ENCODE measurements at places on chromosomes 5 and 9.
A peak's percentile ranks its signal among the peaks of the same experiment; 100 is the strongest.

DNA sequence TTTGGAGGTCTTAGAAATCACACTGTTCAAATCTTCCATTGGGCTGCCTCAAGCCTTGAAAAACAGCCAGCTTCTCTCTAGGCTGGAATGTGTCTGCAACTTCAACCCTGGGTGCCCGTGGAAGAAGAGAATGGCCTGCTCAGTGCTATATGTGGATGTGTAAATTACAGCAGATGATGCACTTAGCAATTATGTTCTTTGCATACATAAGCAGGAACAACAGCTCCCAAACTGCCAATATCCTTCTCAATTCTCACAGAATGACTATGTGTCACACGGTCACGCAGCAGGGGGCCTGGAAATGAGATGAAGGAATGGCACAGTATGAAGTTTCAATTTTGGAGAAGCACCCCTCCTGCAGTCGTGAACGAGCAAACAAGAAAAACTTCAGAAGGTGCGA lies 175.2 kb upstream of the SMARCA2 start:
- no peak for DNase-seq

GRCh38 chr9:112711050-112711689 lies 6.7 kb downstream of the INIP start:
- DNase-seq, result no peak

GRCh38 chr9:80649001-80649420 lies 1040.3 kb downstream of the TLE1 start:
- DNase-seq, result peak; percentile 21

- no peak for DNase-seq
Observed at GRCh38 chr5:72325566-72326305, 5.6 kb downstream of the PTCD2 start.

- DNase-seq, result no peak
Observed at GRCh38 chr9:92947268-92948037, at the start of gene FGD3. Gene FGD3 (plus strand): TSS chr9:92947523. CDS start chr9:92976257, 28,734 bp downstream.

DNA sequence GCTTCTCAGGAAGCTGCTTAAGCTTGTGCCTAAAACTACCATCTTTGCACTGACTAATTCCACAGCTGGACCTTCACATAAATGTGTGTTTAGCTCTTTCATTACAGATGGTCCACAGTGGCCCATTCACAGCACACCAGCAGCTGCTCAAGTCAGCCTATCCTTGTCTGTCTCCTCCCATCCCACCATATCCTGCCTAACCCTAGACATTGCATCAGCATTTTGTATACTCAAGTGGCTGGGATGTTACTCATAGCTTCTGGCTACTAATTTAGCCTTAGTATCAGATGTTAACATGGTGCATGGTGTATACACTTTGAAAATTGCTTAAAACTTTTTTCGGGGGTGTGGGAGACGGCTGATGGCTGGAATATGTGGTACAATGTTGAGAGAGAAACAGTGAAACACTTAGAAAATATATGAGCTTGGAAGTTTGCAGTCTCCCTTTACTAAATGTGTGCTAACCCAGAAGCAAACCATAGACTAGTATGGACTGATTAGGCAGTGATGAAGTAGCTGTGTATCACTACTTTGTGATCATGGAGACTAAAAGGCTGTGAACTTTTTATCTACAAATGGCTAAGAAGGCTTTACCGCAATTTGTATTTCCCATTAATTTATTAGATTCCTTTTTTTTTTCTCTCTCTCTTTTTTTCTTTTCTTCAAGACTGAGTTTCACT lies 83.1 kb downstream of the JMY start:
- no peak for DNase-seq

GRCh38 chr5:6543346-6543730 lies 89.5 kb downstream of the NSUN2 start:
- no peak for DNase-seq

GRCh38 chr5:6302684-6303083 lies 75.7 kb downstream of the MED10 start:
- DNase-seq, result no peak

- no peak for DNase-seq
Observed at GRCh38 chr5:134459491-134459890, 47.8 kb upstream of the CDKN2AIPNL start.

- DNase-seq, result no peak
Observed at GRCh38 chr5:90379652-90380051, 29.9 kb downstream of the CETN3 start.

Data from left cardiac atrium (tissue), 4 donors.